ENCODE measurements at places on chromosomes 1 and 21.
A peak's percentile ranks its signal among the peaks of the same experiment; 100 is the strongest.

- no peak for DNase-seq
These were observed 204.1 kb upstream of the PTGFR start for GRCh38 chr1:78286686-78287085.

GRCh38 chr1:20847611-20848080 is 60.5 kb upstream of the HP1BP3 start:
- no peak for DNase-seq

DNA sequence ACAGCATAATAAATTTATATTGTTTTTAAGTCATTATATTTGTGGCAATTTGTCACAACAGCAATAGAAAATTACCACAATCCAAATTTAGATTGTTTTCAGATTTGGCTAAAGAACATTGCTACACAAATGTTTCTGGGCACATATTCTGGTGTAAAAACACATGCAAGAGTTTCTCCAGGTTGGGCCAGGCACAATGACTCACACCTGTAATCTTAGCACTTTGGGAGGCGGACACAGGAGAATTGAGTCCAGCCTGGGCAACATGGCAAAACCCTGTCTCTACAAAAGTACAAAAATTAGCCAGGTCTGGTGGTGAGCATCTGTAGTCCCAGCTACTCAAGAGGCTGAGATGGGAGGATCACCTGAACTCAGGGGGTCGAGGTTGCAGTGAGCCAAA is 8.4 kb downstream of the ERO1B start:
- DNase-seq: no peak

GRCh38 chr21:28548291-28548690 is 444.4 kb downstream of the LTN1 start:
- no peak for DNase-seq

- DNase-seq: no peak
These were observed 9.0 kb upstream of the RPTN start for GRCh38 chr1:152167835-152168534.

DNA sequence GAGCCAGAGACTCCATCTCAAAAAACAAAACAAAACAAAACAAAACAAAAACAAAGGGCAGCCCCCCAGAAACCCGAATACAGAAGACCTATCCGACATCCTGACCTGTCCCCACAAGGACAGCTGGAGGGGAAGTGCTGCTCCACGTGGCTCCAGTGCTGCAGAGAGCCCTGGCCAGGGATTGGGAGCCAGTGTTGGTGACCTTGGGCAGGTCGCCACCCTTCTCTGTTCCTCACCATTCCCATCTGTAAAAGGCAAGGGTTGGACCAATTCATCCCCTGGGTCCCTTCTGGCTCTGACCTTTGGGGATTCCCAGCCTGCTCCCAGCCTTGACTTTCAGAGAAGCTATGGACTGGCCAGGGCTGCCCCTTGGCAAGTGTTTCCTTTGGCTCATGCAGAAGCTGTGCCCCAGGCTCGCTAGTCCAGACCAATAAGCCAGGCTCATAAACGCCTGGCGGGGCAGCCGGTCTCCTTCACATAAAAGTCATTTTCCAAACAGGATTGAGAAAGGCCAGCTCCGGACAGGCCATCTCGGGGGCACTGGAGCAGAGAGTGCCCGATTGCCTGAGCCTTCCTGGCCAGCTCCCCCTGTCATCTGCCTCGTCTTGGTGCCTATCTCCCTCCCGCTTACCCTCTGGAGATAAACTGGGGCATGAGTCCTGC is 20.0 kb upstream of the PADI1 start:
- DNase-seq: no peak

DNA sequence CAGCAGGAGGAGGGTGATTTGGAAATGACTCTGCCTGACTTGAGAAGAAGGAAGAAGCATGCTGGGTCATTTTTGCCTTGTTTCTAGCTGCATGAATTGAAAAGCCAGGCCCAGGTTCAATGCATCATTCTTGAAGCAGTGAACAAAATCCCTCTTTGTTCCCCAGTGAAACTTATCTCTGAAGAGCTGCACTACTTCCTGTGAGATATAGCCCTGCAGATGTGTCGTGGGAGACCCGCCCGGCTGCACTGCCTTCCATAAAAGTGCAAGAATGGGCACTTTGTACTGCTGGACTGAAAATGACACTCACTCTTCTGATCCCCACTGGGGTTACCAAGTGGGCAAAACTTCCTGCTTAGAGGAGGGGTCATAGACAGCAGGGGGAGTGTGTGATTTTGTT is 249.2 kb upstream of the NFIA start:
- no peak for DNase-seq

DNA sequence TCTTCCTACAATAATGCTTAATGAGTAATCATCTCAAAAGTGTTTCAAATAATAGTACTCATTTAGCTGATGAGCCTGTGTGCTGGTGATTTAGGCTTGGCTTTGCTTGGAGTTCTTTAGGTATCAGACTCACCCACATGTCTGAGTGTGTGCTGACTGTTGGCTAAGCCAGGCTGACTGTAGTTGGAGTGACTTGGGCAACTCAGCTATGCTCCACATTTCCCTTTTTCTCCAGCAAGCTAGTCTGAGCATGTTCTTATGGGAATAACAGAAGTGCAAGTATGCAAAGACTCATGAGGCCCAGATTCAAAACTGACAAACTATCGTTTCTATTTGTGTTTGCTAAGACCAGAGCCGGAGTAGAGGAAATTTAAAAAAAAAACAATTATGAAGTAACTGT is 99.0 kb upstream of the ADGRL4 start:
- no peak for DNase-seq

DNA sequence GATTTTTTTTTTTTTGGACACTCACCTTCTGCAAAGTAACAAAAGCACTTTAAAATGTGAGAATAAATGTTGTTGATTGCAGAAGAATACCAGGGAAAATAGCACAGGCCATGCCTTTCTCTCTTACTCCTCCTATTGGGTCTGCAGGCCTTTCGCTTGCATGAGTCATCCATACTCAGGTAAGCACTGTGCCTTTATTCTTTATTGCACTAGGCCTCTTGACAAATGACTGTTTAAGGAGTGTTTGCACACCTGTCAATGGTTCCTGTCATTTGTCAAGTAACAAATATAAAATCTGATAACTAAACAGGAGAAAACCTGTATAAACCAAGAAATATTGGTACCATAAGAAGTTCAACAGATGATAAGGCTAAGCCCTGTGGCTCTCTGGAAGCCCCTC is 106.5 kb downstream of the RGS7 start:
- no peak for DNase-seq

GRCh38 chr1:115781343-115781742 is 12.8 kb upstream of the CASQ2 start:
- DNase-seq: no peak

DNA sequence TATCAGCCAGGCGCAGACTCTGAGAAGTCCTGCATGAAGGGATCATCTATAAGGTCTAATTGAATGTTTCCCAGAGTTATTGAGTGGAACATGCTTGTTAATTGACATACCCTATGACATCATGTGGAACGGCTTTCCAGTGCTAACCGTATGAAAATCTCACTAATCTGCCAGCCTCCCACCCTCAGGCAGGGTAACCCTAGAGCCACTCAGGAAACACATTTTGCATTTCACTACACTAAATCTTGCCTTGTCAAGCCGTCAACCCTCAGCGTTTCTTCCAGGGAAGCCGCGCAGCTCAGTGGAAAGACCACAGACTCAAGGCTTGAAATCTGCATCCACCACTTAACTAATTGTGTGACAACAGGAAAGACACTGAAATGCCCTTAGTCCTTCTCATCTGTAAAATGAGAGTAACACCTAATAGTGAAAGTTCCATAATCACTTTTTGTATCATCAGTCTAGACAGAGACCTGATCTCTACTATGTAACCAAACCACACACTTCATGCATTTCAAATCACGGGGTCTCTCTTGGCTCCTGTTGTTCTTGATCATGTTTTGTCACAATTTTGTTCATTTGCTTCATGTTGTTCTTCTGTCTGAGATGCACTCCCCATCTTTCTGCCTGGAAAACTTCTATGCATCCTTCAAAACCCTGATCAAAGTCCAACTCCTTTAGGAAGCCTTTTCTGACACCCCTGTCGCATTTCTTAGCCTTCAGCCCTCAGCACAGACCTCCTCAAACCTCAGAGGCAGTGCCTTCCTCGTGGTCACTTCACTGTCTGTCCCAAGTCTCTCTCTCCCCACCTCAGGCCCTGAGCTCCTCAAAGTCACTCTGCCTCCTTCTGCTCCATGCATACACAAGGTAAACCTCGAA is 246.5 kb downstream of the TOMM20 start:
- peak; percentile 78 for DNase-seq

GRCh38 chr21:15703932-15704331 is 25.9 kb upstream of the USP25 start:
- DNase-seq: no peak

GRCh38 chr1:102472520-102472919 is 475.8 kb upstream of the OLFM3 start:
- DNase-seq: no peak

DNA sequence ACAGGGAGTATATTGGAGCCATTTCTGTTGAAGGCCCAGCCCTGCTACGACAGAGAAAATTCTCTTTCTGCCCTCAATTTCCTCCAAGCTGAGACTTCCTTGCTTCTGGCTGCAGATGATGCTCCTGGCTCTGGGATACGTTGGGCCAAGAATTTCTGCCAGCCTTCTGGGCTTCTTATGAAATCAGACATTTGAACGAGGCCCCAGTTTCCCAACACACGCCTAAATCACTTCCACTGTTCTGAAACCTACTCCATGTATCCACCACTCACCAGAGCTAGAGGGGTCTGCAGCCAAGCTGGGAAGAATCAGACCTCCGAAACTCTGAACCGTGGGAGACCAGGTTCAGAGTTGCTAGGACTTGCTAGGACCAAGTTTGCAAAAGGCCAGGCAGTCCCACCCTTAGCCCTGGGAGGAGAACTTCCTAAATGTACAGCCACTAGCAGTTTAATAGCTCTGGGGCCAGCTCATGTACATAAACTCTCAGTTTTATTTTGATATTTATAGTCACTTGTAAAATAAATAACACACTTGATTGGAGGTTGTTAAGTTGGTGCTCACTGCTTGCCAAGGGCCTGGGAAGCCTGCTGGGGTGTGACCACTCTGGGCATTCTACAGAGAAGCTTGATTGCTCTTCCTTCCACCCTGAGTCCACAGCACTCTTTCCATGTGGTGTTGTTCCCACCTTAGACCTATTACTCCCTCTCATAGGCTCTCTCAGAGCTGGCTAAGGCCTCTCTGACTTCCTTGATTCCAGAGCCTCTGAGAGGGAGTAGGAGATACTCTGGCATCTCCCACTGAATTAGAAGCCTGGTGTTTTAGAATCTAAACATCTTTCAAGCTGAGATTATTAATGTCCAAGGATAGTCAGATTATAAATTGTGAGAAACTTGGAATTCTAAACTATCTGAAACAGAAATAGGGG is 83.4 kb upstream of the TRABD2B start:
- no peak for DNase-seq

DNA sequence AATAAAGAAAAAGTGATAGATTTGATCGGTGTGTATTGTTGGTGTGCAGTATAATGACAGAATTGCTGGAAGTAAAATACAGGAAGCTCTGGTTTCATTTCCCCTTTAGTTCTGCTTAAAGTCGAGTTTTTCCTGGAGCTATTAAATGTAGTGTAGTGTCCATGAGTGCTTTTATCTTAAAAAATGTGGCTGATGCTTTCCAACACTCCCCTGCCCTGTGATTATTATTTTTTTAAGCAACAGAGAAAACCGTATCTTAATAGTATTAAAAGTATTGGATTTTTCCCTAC is 1.1 kb downstream of the LGALS8 start:
- no peak for DNase-seq

DNA sequence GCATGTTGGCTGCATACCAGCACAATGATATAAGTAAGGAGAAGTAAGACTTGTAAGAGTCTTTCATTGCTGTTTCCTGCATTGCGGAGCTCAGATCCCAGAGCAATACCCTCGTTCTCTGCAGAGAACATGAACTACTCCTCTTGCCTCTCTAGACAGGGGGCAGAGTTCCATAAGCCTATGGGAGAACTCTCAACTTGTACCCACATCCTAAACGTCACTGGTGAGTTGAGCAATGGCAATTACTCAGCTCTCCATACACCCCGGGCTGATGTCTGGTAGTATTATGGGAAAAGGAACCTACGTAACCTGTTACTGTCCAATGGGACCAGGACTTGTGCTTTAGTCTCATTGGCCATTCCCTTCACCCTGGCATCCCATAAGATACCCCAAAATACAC is 27.3 kb upstream of the ZNF496 start:
- DNase-seq: no peak

- no peak for DNase-seq
These were observed at the start of gene ANXA9 for GRCh38 chr1:150981805-150982712. Gene ANXA9, plus strand, starts transcription at chr1:150982292. Its CDS starts 814 bp downstream, at chr1:150983106.

- no peak for DNase-seq
These were observed 94.0 kb downstream of the TNR start for GRCh38 chr1:175649416-175649815.

DNA sequence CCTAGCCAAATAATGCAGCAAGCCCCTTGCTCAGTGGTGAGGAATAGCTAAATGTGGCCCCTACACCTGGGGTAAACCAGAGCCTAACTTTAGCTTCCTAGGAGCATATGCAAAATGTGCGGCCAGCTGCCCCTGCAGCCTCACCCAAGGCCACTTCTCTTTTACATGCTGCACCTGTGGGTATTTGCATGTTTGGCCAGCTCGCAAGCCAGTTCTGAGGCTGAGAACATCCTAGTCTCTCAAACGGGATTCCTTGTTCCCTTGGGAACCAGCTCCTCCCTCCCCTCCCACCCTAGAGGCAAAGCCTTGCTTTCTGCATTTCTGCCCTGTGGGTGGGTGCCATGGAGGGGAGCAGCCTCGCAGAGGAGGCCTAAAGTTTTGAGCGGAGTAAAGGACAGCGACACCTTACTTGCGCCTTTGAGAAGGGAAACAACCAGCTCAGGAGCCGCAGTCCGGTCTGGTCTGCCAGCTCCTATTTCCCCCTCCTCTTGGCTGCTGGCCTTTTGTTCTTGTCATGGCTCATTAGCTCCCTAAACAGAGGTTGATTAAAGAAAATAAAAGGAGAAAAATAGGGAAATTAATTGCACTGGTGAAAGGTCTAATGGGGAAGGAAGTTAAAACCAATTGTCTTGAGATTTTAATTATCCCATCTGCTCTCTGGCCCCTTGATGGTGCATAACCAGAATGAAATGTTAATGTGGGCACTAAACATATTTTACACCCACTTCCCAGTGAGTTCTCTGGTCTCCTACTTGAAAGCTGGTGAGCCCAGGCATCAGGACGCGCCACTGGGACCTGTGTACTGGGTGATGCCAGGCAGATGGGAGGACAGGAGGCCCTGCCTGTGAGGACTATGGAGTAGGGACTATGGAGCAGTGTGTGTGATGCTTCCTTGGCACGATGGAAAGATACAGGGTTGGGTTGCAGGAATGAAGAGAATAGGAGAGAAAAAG is 68.7 kb downstream of the TEX35 start:
- no peak for DNase-seq

DNA sequence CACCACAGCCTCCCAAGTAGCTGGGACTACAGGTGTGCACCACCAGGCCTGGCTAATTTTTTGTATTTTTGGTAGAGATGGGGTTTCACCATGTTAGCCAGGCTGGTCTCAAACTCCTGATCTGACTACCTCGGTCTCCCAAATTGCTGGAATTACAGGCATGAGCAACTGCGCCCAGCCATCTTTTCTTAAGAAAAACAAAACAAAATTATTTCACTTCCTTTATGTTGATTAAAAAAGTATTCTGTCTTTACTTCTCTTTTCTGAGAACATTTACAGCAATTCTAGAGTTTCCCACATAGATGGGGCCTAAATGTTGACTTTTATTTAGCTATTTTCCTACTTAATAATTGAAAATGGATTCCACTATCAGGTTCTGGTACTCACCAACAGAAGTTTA is 17.3 kb upstream of the TMEM183A start:
- DNase-seq: no peak

- no peak for DNase-seq
These were observed 36.7 kb upstream of the KIRREL1 start for GRCh38 chr1:157956732-157957131.

- peak; percentile 49 for DNase-seq
These were observed at the start of gene CFAP141 for GRCh38 chr1:154206196-154206595. Gene CFAP141, minus strand, starts transcription at chr1:154206333. Its CDS starts 26 bp downstream, at chr1:154206307.

- DNase-seq: no peak
These were observed 127.6 kb upstream of the CTTNBP2NL start for GRCh38 chr1:112268408-112268807.
